ENCODE measurements at places on chromosomes 1 and 21.

GRCh38 chr1:229590119-229590518 lies 31.6 kb upstream of the ABCB10 start:
- DNase-seq: no peak

DNA sequence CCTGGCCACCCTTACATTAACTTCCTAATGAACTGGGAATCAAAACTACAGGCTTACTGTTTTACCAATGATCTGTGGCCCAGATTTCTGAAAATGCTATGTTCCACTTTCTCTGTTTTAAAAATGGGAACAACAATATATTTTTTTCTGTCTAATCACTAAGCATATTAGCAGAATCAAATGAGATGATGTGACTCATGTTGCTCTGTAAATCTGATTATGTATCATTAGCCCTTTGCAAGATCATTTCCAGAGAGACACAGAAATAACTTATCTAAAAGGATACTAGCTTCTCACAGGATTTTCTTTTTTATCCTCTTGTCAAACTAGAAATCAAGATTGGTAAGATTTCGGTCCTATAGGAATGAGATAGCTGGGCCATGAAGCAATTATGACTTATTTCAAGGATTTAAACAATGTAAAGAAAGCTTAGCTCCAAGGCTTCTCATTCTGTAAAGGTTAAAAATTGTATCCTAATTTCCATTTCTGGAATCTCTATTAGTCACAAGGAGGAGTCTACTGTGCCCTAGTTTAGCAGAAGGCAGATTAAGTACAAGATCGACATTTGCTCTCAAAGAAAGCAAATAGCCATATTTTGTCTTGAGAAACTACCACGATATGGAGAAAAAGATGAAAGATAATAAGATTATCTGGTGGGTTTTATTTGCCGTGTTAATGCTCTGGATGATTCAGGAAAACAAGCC lies 32.4 kb upstream of the CAMSAP2 start:
- no peak for DNase-seq

DNA sequence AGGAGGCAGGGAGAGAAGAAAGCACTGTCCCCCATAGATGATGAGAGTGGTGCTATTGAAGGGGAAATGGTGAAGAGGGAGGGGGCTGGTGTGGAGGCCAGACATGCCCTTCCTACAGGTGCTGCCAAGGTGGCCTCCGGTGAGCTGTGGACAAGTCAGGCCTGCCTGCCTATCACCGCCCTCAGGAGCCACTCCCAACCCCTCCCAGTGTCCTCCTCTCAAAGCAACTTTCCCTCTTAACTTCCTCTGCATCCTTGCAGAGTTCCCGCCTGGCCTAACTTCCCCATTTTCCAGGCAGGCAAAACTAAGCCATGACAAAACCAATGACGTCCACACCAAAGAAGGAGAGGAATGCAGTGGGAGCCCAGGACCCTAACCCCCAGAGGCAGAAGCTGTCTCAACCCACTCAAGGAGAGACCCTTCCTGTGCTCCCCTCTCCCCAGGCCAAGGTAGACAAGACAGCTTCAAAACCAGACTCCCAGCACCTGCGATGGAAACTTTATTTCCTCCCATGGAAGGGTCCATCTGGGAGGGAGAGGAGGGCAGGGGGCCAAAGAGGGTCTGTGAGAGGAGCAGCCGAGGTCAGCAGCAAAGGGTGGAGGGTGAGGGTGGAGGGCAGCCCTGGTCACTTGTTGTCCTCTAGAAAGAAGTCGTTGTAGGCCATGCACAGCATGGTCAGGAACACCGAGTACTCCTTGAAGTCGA lies 1.0 kb upstream of the S100A6 start:
- DNase-seq: no peak

GRCh38 chr21:26447932-26448475 lies 125.1 kb downstream of the CYYR1 start:
- no peak for DNase-seq

- DNase-seq: no peak
These were observed 26.4 kb downstream of the RGL1 start for GRCh38 chr1:183831311-183831710.

- DNase-seq: no peak
These were observed 42.1 kb upstream of the LEPR start for GRCh38 chr1:65378247-65378946.

DNA sequence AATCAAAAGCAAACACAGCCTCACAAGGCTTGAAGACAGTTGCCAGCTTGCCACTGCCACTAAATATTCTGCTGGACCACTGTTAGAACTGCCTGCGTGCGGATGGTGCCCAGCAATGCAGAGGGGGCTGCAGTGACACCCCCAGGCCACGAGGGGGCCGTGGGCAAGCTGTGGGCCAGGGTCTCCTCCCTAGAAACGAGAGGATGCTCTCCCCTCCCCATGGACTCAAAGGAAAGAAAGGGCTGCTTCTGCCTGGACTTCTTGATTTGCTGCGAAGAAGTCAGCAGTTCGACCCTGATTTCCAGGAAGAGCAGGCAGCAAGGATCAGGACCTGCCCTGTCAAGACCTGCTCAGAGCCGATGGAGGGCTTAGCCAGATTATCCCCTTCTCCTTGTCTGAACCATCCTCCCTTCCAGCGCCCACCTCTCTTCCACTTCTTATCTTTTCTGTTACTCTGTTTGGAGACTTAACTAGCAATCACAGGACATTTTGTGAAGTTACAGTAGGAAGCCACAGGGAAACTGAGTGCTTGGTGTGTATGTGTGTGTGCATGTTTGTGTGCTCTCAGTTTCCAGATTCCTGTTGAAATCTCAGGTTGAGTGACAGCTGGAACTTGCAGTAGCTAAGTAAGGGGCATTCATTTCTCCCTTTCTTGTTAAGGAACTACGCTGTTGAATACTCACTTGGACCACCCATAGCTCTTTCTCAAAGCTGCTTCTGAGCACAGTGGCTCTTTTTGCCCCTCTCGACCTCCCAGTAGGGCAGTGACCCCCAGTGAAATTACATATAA lies 2.7 kb downstream of the MAN1C1 start:
- peak; percentile 28 for DNase-seq

DNA sequence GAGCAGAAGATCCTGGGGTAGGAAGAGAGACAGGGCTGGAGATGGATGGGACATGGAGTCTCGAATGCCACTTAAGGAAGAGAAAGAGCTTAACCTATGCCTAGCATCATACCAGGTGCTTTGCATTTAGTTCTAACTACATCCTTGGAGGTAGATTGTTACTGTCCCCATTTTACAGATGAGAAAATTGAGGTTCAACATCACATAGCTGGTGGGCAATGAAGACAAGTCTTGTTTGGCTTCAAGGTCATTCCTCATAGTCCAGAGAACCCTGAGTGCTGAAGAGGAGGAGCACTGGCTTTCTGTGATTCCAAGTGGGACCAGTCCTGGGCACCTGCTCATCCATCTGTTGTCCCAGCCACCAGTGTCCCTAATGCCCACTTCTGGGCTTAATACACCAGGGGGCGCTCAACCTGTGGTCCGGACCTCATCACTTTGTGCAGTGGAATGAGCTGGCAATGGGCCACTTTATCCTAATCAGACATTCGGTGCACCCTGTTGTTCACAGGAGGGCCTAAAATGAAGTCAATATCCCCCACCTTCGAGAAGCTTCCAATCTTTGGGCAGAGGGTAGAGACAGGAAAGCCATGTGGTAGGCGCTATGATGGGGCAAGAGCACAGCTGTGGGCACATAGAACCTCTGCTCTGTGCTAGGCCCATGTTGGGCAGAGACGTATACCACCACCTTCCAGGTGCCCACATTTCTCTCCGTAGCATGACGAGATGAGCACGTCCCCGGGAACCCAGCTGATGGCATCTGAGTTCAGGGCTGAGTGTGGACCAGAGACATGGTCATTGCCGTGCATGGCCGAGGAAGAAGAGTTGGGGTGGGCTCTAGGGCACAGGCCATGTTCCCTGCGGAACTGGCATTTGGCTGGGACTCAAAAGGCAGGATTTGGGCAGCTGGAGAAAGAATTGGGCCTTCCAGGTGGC lies 9.2 kb downstream of the RPS6KA1 start:
- no peak for DNase-seq

- DNase-seq: no peak
These were observed 199.9 kb upstream of the FMN2 start for GRCh38 chr1:239891621-239892358.

DNA sequence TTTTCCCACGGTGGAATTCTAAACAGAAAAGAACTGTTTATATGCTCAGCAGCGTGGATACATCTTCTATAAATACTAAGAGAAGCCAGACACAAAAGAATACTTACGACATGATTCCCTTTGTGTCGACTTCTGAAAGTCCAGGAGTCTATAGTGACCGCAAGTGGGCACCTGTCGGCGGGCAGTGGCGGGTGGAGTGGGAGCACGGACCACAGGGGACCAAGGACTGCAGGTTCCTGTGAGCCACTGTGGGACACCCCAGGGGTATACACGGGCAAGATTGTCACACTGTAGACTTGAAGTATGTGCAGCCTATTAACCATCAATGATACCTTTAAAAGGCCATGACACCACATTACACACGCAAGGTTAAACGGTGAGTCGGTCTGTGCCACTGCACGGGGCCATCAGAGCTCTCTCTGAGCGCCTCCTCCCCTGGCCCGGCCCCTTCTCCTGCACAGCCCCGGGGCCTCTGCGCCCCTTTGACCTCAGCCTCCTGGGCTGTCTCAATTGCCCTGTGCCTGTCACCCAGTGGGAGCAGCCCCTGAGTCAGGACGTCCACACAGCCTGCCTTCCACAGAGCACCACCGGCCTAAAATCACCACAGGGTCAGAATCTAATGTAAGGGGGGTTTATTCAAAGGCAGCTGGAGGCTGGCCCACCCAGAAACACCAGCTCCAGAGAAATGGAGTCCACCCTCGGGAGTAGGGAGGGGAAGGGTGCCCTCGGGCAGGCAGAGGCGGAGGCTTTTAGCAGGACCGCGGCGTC lies 90.0 kb upstream of the COL6A1 start:
- DNase-seq: no peak

DNA sequence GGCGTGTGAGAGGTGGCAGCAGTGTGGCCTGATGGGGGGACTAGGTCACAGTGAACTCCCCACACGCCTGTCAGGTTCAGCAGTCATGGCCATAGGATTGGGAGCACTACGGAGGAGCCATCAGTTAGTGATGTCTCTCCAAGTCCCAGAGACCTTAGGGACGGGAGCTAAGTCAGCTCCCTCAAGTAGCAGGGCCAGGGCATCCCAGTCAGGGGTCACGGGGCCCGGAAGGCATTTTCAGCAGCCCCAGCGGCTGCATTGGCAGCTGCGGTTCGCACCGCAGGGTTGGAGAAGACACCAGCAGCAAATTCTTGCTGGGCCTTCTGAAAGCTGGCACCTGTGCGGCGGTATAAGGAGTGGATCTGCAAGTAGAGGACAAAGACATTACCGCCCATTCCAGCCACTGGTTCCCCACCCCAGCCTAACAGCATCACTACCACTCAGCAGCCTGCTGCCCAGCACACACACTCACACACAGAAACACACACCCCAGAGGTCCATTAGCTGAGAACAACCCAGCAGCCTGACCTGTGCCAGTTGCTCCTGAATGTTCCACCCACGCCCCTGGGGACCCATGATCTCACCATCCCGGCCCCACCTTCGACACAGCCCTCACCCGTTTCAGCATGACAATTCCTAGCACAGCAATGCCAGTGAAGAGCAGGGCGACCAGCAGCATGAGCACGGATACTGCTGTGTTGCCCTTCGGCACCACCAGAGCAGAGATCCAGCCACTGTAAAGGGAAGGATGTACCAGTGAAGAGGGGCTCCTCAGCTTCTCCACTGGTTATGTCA lies 972 bp upstream of the ENTREP3 start:
- no peak for DNase-seq

- DNase-seq: no peak
These were observed 57.8 kb upstream of the COL18A1 start for GRCh38 chr21:45347048-45347711.

- DNase-seq: no peak
These were observed 189.6 kb upstream of the ST6GALNAC5 start for GRCh38 chr1:76677416-76678405.

DNA sequence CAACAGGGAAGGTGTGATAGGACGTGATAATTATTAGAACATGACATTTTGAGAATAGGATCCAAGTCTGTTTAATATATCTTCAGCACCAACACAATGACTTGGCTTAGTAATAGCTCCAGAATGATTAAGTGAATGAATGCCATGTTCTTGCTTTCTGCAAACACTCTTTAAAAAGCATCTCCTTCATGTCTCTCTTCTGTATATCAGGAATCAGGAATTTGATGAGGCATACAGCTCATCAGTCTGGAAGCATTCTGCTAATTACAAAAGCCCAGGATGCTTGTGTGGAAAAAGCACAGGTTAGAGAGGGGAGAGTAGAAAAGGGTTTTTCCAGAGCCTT lies 113.0 kb upstream of the ZNF648 start:
- DNase-seq: no peak

DNA sequence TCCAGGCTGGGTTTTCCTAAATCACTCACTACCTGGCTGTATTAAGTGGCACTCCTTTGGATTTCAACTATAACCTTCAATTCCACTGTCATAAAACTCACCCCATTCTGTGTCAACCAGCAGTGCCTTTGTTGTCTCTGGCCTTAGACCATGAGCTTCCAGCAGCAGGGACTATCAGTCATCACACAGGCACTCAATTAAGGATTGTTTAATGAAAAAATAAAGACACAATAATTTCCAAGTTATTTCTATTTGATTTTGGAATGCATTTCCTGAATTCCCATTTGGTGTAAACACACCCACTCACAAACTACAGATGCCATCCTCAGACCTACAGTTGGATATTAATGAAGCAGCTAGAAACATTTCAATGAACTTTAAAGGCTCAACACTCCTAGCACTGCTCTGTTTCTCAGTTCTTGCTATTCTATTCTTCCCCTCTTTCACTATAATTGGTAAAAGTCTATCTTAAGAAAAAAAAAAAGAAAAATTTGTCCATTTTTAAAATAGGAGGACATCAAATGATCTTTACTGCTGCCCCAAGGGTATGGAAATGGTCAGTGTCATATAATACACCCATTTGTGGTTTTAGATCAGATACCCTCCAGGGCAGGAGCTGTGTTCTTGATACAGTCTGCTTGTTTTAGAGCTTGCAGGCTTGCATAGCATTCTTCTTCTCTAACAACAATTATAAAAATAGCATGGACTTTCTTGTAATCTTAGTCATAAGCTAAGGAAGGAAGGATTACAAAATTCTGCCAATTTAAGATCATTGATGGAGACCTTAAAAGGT lies 156.4 kb downstream of the PTGER3 start:
- DNase-seq: no peak

- DNase-seq: no peak
These were observed 31.7 kb downstream of the SLC35A3 start for GRCh38 chr1:100001462-100001861.

DNA sequence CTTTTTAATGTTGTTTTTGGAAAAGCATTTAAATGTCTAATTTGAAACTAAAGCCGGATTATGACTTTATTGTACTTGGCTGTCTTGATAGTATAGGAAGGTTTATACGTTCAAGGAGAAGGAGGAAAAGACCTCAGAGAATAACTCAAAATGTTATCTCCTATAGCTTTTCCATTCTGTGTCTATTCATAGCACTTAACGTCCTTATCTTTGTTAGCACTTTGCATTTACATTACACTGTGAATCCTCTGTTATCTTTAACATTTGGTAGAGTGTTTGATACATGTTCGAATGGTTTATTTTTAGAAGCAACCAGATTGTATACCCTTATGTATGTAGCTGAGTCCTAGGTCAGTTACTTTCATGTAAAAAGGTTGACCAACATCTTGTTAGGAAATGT lies 50.8 kb upstream of the PODN start:
- DNase-seq: no peak

GRCh38 chr1:113437554-113438341 lies 47.4 kb downstream of the MAGI3 start:
- DNase-seq: no peak

All from GM06990 (cell line).